ENCODE measurements at places on chromosomes 12 and 14. TPM values are rescaled to one million over a fixed set of nuclear protein-coding genes. Genes with fewer than 3 reads are reported as not detected.

GPR162 gene
- 11.3 TPM for total RNA-seq

SLC7A7 gene
- total RNA-seq = 15.8 TPM

CLEC6A gene
- not detected for total RNA-seq

KRT3 gene
- not detected for total RNA-seq

AJUBA gene
- total RNA-seq = 30.5 TPM

RACGAP1 gene
- 27.0 TPM for total RNA-seq

B4GALNT3 gene
- 6.0 TPM for total RNA-seq

MAP3K9 gene
- total RNA-seq = 0.13 TPM

NANOG gene
- total RNA-seq = 0.04 TPM

PLD4 gene
- total RNA-seq = 3.1 TPM

DPPA3 gene
- total RNA-seq = not detected

RASSF9 gene
- total RNA-seq = 2.3 TPM
